ENCODE measurements at places on chromosomes 1 and 21.

GRCh38 chr1:60229821-60230220, 156.3 kb upstream of the C1orf87 start:
- peak; percentile 26 for DNase-seq

DNA sequence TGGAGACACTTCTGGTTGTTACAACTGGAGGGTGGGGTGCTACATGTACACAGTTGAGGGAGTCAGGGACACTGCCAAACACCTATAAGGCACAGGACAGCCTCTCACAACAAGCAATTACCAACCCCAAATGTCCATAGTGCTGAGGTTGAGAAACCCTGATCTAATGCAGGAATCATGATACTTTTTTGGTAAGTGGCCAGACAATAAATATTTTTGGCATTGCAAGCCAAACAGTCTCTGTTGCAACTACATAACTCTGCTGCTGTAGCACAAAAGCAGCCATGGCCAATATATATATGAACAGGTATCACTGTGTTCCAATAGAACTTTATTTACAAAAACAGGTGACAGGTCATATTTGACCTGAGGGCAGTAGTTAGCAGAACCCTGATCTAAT, 177.5 kb downstream of the ASTN1 start:
- peak; percentile 19 for DNase-seq

DNA sequence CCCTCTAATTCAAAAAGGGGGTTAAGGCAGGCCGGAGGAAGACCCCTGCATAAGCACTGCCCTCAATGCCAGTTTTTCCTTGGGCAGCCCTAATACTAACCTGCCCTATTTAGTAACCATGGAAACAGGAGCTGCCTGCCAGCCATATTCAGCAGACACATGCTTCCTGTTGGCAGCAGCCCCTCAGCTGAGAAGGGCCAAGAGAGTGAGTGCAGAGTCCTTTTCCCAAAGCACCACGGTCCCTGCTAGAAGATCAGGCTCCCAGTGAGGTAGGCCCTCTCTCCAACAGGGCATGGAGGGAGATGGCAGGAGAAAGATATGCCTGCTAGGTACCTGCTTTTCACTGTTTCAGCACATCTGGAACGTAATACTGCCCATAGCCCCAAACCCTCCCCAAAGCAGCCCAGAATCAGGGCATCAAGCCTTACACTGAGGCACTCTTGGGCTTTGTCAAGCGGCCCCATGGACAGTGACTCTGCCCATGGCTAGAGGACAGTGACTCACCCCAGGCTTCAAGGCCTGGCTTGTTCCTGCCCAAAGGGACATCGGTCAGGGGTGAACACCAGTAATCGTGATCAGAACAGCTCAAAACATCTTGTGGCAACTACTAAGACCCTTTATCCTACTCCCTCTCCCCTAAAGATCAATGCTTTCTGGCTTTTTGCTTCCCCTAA, 64.5 kb downstream of the BCAR3 start:
- DNase-seq: no peak

GRCh38 chr1:203968761-203969160, 104.2 kb upstream of the SOX13 start:
- no peak for DNase-seq

- no peak for DNase-seq
These were observed 2.1 kb downstream of the KRTAP10-10 start for GRCh38 chr21:44639331-44639655.

Data from skin of body (tissue), 3 donors.